ENCODE measurements at places on chromosomes 2 and 18. TPM values are rescaled to one million over a fixed set of nuclear protein-coding genes. Genes with fewer than 3 reads are reported as not detected.

SPDYA gene
- not detected for total RNA-seq

OR6B2 gene
- total RNA-seq: not detected

GRCh38 chr2:101232770-101233169 lies 19.9 kb upstream of the CNOT11 start:
- no peak for DNase-seq

DNA sequence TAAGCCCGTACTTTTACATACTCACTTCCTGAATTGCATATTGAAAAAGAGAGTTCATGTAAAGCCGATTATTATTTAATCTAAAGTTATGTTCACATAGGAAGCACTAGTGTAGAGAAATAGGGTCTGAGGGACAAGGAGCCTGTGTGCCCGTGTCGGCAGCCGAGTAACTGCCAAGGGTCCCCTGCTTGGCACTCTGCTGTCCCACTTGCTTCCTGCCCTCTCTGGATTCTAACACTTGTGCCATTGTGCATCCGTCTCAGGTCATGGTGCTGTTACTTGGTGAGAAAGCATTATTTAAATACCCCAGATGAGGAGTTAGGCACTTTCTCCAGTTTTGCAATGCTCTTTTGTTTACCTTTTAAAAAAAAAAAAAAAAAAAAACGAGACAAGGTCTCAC lies 236.3 kb downstream of the AGAP1 start:
- DNase-seq: no peak

- no peak for DNase-seq
These were observed 589 bp upstream of the DAW1 start for GRCh38 chr2:227870710-227871374.

RNMT gene
- total RNA-seq: 28.9 TPM

GRCh38 chr2:218272531-218273212 lies 2.4 kb downstream of the PNKD start:
- DNase-seq: peak; percentile 96

DNA sequence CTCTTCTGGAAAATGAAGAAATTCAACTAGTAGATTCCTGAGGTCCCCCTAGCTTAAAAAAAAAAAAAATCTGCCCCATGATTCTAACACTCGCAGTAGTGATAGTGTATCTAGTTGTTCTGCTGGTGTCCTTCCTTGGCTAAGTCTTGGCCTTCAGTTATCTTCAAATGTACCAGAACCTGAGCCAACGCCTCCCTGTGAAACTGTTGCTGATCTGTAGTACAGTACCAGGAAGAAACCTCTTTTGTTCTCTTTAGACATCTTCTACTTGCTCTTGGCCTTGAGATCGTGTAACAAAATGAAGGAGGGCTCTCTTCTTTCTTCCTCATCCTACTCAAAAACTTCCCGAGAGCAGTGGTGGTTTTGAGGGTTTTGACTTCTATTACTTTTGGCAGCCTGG lies 31.0 kb downstream of the PLEK start:
- DNase-seq: no peak

DNA sequence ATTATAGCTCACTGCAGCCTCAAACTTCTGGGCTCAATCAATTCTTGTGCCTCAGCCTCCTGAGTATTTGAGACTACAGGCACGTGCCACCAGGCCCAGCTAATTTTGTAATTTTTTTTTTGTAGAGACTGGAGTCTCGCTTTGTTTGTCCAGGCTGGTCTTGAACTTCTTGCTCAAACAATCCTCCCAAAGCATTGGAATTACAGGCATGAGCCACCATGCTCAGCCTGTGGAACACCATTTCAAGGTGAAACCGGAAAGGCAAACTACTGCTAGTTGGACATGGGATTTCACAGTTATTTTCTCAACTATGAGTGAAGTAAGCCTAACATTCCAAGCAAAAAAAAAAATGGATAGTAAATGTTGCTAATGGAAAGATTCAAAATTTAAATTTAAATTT lies 20.9 kb upstream of the TGIF1 start:
- DNase-seq: no peak

DNA sequence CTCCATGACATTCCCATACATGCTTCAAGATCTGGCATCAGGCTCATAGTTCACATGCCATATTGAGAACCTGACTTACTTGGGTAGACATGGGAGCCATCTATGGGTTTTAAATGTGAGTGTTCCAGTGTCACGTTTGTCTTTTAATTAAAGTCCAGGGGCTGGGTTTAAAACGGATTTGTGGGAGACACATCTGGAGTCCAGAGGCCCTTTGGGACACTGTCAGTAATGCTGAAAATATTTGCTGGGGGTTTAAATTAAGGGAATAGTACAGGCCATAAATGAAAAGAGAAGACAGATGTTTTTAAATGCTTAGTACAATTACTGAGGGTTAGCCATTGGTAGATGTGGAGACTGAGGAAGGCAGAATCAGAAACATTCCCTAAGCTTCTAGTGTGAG lies 478.0 kb downstream of the PID1 start:
- DNase-seq: no peak

DNA sequence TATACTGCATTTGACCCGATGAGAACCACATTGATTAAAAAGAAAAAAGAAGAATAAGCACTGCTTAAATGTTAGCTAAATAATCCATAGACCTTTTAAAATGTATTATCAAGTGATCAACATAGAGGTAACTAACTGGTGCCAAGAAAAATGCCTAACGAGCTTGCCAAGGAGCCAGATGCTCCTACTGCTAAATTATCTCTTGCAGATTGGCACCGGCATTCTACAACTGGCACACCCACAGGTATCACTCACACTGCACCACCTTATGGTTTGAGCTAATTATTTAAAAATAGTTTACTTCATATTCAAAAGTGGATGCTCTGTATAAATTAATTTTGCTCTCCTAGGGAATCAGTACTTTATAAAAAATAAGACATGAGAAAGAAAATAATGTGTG lies 341.6 kb upstream of the CDH7 start:
- DNase-seq: no peak

DNA sequence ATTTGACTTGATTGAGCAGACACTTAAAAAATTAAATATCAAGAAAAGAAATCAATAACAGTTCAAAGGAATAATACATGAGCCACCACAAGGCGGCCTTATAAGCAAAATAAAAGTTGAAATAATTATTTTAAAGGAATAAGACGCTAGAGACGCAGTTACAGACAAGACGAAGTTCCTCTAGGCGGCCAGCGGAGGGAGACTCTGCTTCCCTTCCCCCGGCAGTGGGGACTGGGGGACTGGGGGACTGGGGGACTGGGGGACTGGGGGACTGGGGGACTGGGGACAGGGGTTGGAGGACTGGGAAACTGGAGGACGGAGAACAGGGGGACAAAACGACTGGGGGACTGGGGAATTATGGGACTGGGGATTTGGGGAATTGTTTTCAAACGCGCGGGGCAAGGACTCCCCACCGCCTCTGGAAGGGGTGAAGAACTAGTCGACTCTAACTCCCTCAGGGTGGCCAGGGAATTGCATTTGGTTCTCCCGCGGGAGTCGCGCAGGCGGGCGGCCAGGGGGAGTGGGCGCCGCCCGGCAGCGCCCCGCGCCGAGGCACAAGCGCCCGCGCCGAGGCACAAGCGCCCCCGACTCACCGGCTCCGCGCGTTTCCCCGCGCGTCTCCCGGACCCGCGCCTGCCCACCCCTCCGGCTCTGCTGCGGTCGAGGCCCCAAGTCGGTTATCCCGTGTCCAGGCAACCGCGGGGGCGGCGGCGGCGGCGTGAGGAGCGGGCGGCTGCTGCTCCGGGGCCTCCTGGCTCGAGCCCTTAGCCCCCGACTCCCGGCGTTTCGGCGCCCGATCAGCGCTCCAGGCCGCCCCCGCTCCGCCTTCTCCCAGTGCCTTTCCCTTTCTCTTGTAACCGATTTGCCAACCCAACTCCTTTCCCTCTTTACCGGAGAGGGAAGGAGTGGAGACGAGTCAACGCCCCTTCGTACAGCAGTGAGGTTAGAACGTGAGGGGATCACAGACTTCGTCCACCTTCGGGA lies at the start of gene CCDC178:
TSS of gene CCDC178 (minus strand) at position 662 of the 984 bp plus-strand sequence. CDS start 28,633 bp downstream, outside the sequence.
- DNase-seq: no peak

- DNase-seq: no peak
These were observed 44.6 kb downstream of the EMX1 start for GRCh38 chr2:72961853-72962468.

DNA sequence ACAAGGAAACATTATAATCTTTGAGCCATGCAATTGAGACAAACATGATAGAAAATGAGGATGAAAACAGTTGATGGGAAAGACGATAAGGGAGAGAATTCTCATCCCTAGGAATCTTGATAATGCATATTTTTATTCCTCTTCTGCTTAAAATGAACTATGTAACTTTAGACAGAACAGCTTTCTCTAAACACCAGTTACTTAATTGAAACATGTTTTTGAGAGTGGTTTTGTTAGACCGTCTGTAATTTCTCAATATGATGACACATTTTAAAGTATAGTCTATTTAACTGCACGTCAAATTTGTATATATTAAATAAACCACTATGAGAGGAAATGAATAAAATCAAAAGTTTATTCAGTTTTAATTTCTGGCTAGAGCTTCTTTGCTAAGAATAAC lies 1453.9 kb upstream of the NXPH2 start:
- no peak for DNase-seq

UBR3 gene
- total RNA-seq: 93.6 TPM

GRCh38 chr18:59929621-59930295 lies 30.0 kb downstream of the PMAIP1 start:
- no peak for DNase-seq

- DNase-seq: no peak
These were observed 40.9 kb downstream of the CENPO start for GRCh38 chr2:24833821-24834732.

FAM237A gene
- not detected for total RNA-seq

HK2 gene
- 8.1 TPM for total RNA-seq

RESP18 gene
- total RNA-seq: not detected

DNA sequence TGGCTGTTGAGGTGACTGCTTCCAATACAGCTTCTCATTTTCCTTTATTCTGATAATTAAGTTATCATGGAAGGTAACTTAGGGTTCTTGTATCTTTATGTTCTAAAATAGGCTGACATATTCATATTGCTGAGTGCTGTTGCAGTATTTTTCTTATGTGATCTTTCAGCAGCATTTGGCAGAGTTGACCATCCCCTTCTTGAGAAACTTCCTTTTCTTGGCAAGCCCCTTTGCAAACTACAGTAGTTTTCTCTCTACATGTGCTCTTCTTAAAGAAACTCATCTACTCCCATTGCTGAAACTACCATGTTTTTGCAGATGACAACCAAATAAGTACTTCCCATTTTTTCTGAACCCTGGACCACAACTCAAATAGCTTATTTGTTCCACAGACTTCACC lies 476.5 kb upstream of the TRIB2 start:
- DNase-seq: no peak

GRCh38 chr18:34600158-34600557 lies 109.9 kb upstream of the DTNA start:
- DNase-seq: no peak

All from right atrium auricular region (tissue), 2 donors.